ENCODE measurements at places on chromosomes 6 and 20. TPM values are rescaled to one million over a fixed set of nuclear protein-coding genes. Genes with fewer than 3 reads are reported as not detected.
A peak's percentile ranks its signal among the peaks of the same experiment; 100 is the strongest.

DNA sequence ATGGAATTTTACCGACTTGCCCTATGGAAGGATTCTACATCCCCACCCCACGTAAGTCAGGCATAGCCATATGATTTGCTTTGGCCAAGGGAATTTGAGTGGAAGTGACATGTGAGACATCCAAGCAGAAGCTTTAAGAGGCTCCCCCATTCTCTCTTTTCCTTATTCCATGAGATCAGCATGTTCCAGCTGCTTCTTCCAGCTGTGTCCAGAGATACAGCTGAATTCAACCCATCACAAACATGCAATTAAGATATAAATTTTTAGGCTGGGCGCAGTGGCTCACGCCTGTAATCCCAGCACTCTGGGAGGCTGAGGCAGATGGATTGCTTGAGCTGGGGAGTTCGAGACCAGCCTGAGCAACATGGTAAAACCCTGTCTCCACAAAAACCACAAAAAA, 16.0 kb upstream of the YWHAB start:
- DNase-seq, result no peak
- H3K4me1 ChIP-seq, result no peaks in the 10 kb centered on the region
- no peak overlapping the region for H3K27ac ChIP-seq
- H3K27me3 ChIP-seq, result peaks cover 18% of the 10 kb centered on the region
- no peaks in the 10 kb centered on the region for H3K36me3 ChIP-seq

Gene HLA-DMA
- 8.1 TPM for total RNA-seq

DNA sequence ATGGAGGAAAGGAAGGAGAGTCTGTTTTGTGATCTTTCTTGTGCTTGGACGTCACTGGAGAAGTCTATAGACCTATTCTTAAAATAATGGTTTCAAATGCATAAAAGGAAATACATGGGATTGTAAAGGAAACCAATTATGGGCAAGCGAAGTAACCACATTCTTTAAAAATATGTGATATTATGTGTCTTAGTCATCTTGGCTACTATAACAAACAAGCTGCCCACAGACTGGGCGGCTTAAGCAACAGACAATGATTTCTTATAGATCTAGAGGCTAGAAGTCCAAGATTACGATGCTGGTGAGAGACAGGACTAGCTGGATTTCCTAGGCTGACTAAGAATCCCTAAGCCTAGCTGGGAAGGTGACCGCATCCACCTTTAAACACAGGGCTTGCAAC, 49.4 kb upstream of the CD83 start:
- H3K27ac ChIP-seq, result no peak overlapping the region
- H3K4me1 ChIP-seq, result peaks cover 13% of the 10 kb centered on the region
- no peaks in the 10 kb centered on the region for H3K36me3 ChIP-seq
- no peak overlapping the region for H3K4me3 ChIP-seq
- H3K27me3 ChIP-seq, result peaks cover 4% of the 10 kb centered on the region

- H3K4me3 ChIP-seq, result no peak overlapping the region
- no peaks in the 10 kb centered on the region for H3K36me3 ChIP-seq
- peak overlapping the region; percentile 0 for H3K27ac ChIP-seq
Measured at GRCh38 chr6:130307752-130308361, 58.0 kb upstream of the TMEM200A start.

DNA sequence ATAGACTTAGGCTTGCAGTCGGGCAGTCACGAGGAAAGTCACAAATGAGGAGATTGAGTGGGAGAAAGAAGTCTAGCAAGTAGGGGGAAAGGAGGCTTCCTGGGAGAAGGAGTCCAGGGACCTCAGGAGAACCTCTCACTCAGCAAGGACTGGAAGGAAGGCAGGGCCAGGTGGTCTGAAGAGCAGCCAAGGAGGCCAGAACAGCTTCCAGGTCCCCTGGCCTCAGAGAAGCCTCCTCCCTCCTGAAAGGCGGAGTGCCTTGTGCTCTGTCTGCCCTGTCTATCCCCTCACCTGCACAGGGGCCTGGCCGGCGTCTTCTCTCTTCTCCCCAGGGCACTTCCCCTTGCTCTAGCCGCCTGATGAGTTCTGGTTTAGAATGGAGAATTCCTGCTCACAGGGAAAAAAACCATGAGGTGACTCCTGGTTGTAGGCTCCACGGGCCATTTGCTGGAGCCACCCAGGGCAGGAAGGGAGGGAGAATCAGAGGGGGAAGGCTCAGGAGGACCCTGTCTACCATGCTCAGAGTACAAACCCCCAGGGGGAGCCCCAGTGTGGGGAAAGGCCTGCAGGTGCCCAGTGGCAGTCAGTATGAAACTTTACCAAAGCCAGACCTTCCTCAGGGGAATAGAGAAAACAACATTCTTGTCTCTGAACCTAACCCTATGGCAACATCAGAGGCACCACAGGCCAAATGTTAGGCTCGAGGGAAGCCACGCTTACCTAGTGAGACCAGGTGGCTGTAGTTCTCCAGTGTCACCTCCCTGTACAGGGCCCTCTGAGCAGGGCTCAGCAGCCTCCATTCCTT, 11.2 kb downstream of the ZNF337 start:
- no peak overlapping the region for H3K4me3 ChIP-seq
- no peak overlapping the region for H3K27ac ChIP-seq
- H3K27me3 ChIP-seq, result no peaks in the 10 kb centered on the region
- DNase-seq, result no peak

Gene OR12D3
- not detected for total RNA-seq

Gene KIF6
- 1.2 TPM for total RNA-seq

GRCh38 chr6:116467096-116467495, 5.9 kb downstream of the CALHM6 start:
- DNase-seq, result peak; percentile 23
- H3K27ac ChIP-seq, result no peak overlapping the region
- no peak overlapping the region for H3K4me3 ChIP-seq
- peaks cover 4% of the 10 kb centered on the region for H3K27me3 ChIP-seq
- no peaks in the 10 kb centered on the region for H3K4me1 ChIP-seq

DNA sequence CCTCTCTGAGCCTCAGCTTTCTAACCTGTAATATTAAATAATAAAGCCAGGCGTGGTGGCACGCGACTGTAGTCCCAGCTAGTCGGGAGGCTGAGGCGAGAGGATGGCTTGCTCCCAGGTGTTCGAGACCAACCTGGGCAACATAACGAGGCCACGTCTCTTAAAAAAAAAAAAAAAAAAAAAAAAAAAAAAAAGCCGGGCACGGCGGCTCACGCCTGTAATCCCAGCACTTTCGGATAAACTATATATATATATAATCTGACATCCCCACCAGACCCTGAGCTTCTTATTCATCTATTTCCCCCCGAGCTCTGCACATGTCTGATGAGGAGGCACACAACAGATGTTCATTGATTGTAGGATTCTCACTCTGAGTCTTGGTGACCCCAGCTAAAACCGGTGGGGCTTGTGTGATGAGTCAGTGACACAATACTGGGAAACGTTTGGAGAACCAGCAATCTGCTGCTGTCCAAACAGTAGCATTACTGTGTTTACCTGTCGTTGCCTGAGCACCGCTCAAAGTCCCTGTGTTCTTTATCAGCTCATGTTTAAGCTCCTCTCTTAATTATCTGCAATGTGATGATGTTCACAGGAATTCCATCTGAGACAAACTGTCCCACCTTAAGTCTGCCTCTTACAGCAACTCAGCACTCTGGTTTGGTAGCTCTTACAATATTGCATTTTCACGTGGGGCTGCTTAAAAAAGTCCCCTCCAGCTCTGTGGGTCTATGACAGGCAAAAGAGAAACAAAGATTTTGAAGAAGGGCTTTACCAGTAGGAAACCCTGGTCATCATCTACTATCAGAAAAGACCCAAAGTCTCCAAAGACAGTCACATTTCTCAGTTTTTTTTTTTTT, 1.0 kb upstream of the SPATA2 start:
- peak; percentile 16 for DNase-seq
- H3K4me1 ChIP-seq, result peaks cover 29% of the 10 kb centered on the region
- no peaks in the 10 kb centered on the region for H3K36me3 ChIP-seq
- H3K4me3 ChIP-seq, result peak overlapping the region; percentile 97

DNA sequence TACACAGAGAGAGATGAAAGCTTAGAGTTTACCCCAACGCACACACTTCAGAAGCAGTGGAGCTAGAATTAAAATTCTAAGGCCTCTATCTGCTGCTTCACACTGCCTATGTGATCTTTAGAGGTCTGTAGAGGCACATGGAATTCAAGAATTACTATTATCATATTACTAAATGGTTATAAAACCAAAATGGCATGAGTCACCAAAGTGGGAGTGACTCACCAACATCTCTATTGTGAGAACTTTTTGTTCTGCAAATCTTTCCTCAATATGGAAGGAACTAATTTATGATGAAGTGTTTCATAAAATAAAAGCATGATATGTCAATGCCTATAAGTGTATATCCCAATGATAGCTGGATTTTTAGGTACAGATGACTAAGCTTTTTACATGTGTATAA, 28.5 kb upstream of the TMEM244 start:
- peak; percentile 84 for DNase-seq
- H3K36me3 ChIP-seq, result no peaks in the 10 kb centered on the region
- H3K27ac ChIP-seq, result peak overlapping the region; percentile 75
- H3K4me3 ChIP-seq, result no peak overlapping the region
- H3K4me1 ChIP-seq, result peaks cover 14% of the 10 kb centered on the region

DNA sequence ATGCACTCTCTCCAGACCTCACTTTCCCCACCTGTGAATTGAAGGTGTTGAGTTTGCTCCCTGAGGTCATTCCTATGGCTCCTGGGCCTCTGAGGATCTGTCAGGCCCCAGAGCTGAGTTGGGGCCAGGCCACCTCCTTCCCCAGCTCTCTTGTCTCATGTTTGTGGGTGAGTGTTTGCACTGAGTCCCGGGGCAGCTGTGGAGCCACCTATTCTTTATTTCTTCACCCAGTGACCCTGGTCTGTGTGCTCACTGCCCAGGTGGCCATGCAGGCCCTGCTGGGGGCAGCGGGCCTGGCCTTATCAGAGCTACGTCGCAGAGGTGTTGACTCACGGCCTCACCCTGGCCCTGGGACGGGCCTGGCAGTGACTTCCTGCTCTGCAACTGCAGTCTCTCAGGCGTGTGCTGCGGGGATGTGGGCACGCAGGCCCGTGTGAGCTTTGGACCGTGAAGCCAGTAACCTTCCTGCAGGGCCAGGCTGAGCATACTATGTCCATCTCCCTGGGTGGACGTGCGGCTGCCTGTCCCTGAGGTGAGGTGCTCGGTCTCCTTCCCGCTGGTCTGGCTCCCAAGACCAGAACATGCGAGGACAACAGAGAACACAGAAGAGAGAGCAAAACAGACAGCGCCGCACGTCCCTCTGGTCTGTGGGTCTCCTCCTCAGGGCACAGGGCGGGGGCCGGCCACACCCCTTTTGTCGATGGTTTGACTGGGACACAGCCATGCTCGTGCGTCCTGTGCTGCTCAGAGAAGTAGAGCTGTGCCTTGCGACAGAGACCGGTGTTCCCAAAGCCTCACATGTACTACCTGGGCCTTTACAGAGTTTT, 12.1 kb downstream of the TMEM181 start:
- no peaks in the 10 kb centered on the region for H3K27me3 ChIP-seq
- no peak overlapping the region for H3K4me3 ChIP-seq
- peaks cover 4% of the 10 kb centered on the region for H3K4me1 ChIP-seq
- no peak overlapping the region for H3K27ac ChIP-seq

DNA sequence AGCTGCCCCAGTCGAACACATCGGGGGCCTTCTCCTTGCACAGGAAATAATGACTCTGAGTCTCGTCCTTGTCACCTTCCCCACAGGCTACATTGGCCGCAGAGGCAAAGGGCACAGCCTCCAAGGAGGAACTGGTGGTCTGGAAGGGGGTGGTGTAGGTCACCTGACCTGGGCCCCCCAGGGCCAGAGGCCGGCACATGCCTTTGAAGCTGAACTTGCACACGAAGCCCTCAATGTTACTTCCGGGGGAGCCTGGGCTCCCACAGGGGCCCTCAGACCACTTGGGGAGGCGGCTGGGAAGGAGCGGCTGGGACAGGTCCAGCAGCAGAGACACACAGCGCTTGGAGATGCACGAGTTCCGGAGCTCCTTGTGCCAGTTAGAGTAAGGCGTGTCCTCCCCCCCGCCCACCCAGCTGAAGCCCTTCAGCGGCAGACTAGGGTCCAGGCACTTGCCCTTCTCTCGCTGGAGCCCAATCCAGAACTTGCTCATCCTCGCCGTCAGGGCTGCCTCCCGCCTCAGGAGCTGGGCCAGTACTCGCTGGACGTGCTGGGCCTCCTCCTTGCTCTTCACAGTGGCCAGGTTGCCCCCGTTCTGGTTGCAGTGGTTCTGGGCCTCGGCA, 578 bp downstream of the CD93 start:
- H3K4me1 ChIP-seq, result peaks cover 7% of the 10 kb centered on the region
- H3K27ac ChIP-seq, result no peak overlapping the region
- DNase-seq, result no peak
- no peaks in the 10 kb centered on the region for H3K36me3 ChIP-seq

- H3K27ac ChIP-seq, result no peak overlapping the region
- H3K4me3 ChIP-seq, result no peak overlapping the region
- DNase-seq, result no peak
- no peaks in the 10 kb centered on the region for H3K4me1 ChIP-seq
- H3K27me3 ChIP-seq, result no peaks in the 10 kb centered on the region
Measured at GRCh38 chr6:122931916-122932315, 64.1 kb upstream of the CLVS2 start.

GRCh38 chr20:17680836-17681725, 961 bp downstream of the RRBP1 start:
- peaks cover 33% of the 10 kb centered on the region for H3K36me3 ChIP-seq
- peaks cover 16% of the 10 kb centered on the region for H3K27me3 ChIP-seq
- H3K4me3 ChIP-seq, result peak overlapping the region; percentile 88
- peak overlapping the region; percentile 92 for H3K27ac ChIP-seq
- peaks cover 19% of the 10 kb centered on the region for H3K4me1 ChIP-seq
- peak; percentile 34 for DNase-seq

GRCh38 chr6:36364669-36365479, 22.6 kb downstream of the ETV7 start:
- no peak overlapping the region for H3K4me3 ChIP-seq
- peak; percentile 49 for DNase-seq
- peak overlapping the region; percentile 7 for H3K27ac ChIP-seq
- H3K36me3 ChIP-seq, result no peaks in the 10 kb centered on the region
- peaks cover 9% of the 10 kb centered on the region for H3K4me1 ChIP-seq

DNA sequence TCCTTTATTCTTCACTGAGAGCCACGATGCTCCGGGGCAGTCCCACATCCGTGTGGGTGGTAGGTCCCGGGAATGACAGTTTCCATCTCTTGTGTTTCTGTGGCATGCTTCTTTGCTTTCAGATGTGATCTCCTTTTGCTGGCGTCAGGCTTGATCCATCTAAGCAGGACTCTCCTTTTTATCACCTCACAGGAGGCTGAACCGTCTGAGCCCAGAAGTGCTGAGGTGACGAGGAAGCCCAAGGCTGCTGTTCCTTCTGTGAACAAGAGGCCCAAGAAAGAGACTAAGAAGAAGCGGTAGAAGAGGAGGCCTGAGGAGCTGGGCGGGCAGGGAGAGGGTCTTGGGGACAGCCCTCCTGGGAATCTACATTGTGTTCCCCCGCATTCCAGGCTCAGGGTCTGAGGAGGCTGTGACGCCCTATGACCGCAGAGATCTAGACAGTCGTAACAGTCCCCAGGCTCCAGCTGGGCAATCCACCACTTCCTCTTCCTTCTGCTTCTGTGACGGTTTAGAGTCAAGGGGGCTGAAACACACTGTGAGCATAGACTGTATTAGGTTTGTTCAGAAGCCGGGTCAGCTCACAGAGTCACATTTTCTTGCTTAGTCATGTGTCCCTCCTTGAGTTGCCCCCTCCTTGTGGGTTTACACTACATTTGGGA, 26.8 kb downstream of the MANBAL start:
- peaks cover 30% of the 10 kb centered on the region for H3K4me1 ChIP-seq
- peaks cover 14% of the 10 kb centered on the region for H3K36me3 ChIP-seq
- H3K4me3 ChIP-seq, result no peak overlapping the region
- H3K27me3 ChIP-seq, result no peaks in the 10 kb centered on the region
- H3K27ac ChIP-seq, result no peak overlapping the region

Gene RNF146
- total RNA-seq, result 48.8 TPM

GRCh38 chr20:56166781-56167465, 81.6 kb upstream of the MC3R start:
- no peaks in the 10 kb centered on the region for H3K36me3 ChIP-seq
- H3K4me1 ChIP-seq, result no peaks in the 10 kb centered on the region
- no peak for DNase-seq
- no peaks in the 10 kb centered on the region for H3K27me3 ChIP-seq
- no peak overlapping the region for H3K4me3 ChIP-seq

Measured in astrocyte (in vitro differentiated cells and primary cell).